KBM-7 (cell line): ENCODE measurements at places on chromosomes 5 and 9.

GRCh38 chr9:98929071-98929470 lies 14.6 kb upstream of the COL15A1 start:
- DNase-seq: no peak

GRCh38 chr9:76886318-76886717 lies 19.6 kb downstream of the PRUNE2 start:
- DNase-seq: no peak

- no peak for DNase-seq
These were observed 55.1 kb upstream of the PHYKPL start for GRCh38 chr5:178287791-178288105.

DNA sequence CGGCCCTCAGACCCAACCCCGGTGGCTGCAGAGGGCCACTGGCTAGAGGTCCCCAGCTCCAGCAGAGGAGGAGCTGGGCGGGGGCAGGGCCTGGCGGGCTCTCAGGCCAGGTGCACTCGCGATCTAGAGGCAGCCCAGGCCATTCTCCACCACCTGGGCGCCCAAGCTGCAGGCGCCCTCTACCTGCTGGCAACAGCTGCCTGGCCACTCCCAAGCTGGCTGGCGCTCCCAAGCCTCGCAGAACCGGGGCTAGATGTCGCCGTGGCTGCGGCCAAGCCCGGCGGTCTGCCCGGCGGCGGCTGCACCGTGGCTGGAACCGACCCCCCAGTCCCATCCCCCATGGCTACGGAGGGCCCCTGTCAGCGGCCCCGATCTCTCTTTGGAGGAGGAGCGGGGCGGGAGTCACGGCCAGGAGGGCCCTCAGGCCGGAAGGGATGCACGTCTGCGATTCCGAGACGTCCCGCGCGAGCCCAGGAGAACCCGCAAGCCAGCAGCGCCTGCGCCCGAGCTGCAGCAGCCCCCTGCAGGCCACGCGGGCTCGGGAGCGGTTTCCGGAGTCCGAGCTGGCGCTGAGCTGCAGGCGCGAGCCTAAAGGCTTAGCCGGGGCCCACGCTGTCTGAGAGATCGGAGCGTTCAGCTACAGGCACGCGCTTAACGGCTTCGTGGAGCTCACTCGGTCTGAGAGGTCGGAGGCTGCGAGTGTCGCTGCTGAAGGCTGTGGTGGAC lies 44.3 kb upstream of the BICD2 start:
- peak; percentile 78 for DNase-seq

DNA sequence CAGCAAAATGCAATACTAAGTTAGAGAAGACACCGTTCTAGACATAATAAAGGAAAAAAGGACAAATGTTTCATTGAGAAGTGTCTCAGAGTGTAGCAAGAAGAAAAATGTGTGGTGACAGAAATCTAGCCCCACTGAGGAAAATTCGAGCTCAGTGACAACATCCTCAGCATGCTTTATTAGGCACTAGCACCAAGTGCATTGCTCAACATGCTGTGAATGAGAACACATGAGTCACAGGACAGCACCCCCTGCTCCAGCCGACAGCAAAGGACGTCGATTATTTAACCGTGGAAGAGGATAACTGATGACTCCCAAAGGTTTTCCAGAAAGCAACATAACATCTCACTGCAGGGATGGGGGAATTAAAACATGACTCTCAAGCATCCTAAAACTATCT lies 182.7 kb downstream of the GNAQ start:
- DNase-seq: no peak

DNA sequence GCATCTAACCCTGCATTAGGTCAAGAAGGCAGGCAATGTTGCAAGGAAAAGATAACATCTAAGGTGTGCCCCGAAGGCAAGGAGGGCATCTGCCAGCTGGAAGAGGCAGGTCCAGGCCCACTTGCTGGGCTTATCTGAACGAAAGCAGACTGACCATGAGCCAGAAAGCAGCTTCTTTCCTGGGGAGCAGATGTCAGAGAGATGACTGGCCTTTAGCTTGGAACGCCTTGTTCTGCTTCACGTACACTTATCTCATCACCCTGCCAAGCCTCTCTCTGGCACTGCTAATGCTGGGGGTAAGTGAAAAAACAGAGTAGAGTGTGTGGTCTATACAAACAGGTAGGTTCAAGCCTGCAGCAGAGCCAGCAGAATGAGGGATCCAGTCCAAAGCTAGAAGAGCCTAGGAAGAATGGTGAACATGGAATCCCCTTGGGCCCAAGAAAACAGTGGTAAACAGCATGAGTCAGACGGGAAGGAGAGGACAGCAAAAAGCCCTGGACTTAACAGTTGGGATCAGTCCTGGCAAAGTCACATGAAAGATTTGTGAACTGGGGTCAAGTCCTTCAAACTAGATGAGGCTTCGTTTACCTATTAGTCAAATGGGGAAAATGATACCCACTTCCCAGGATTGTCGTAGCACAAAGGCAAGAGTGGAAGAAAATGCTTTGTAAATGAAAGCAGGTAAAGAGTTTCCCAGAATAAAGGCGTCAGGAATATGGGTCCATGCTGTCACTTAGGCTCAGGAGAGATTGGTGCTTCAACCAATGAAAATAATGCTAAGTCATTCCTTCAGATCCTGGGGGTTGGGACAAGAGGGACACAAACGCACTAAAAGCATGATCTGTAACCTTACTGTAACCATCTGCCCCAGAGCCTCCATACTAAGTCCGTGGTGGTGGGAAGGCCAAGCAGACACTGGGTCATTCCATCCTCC lies 200.9 kb downstream of the SLIT3 start:
- no peak for DNase-seq
